Anterior cingulate cortex (tissue), 58 donors: ENCODE measurements at places on chromosomes 16 and 17.

DNA sequence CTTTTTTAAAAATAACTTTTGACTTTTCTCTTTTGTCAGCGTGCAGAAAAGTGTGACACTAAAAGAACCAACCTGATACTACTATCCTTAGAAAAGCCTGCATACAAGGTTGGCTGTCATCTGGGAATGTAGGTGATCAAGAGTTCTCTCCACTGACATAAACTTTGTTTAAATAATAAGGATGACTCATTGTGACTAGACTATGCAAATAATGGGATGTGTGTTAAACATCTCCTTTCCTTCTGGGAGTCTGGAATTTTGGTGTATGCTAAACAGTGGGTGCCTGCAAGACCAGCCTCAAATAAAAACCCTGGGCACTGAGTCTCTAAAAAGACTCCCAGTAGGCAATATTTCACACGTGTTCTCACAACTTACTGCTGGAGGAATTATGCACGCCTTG, 373.4 kb downstream of the CNTNAP4 start:
- DNase-seq: no peak

GRCh38 chr17:61591930-61592329, 911 bp upstream of the NACA2 start:
- no peak for DNase-seq

DNA sequence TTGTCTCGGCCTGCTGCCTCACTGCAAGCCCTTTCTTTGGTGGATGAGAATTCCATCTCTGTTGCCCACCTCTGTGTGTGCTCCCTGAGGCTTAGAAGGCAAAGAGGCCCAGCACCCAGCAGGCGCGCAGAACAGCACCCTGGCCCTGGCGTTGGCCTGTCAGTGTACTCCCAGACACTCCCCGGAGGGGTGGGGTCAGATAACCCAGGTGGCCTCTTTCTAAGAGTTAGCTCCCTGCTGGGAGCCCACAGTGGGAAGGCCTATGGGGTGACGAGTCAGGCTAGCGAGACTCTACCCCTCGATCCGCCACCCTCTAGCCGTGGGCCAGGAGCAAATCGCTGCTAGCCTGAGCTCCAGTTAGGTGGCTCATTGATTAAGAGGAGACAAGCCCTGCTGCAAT, 38.1 kb downstream of the SRL start:
- DNase-seq: no peak

DNA sequence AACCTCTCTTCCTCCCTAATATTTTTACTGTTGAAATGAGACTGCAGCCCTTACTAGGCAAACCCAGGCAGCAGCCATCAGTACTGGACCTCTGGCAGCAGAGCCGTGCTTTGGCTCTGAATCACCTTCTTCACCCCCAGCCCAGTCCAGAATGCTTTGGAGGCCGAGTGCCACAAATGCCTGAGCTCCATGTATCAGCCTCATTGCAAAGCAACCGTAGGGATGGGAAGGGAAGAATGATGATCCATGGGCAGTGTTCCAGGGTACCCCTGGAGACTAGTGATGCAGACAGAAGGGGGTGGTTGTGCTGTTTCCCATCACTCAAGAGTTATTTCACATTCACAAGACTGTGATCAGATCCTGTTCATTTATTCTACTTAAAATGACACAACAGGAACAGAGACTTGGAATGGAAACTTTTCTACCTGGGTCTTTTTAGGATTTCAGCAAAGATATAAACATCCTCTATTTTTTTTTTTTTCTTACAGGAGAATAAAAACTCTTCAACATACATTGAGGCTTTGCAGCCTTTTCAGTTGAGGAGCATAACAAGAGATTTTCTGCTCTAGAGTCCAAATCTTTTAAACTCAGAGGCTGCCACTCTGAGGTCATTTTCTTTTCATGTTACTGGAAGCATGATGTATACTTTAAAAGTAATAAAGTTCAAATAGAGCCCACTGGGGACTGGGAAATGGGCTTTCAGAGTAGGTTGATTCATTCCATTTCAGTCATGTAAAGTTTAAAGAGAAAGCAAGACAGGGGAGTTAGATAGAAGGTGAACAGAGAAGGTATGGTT, 138.3 kb downstream of the KCNJ2 start:
- DNase-seq: no peak

GRCh38 chr17:19244781-19245180, 7.6 kb downstream of the EPN2 start:
- DNase-seq: no peak

- no peak for DNase-seq
Observed at GRCh38 chr16:55470533-55471371, 8.2 kb upstream of the MMP2 start.

DNA sequence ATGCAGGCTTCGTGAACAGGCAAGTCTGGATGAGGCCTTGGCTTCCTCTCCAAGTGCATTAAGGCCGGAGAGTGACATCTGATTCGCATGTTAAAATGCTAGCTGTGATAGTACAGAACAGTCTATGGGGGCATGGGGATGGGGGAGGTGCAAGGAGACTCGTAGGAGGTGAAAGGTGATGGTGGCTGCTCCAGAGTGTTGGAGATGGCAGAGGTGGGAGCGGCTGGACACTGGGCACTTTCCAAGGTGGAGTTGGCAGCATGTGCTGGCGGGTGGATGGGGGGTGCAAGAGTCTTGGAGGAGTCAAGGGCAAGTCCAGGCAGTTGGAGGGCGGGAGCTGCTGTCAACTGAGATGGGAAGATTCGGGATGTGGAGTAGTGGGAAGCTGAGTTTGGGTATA, 350.9 kb upstream of the TNRC6C start:
- DNase-seq: no peak

- DNase-seq: no peak
Observed at GRCh38 chr16:1290860-1291575, 18.4 kb upstream of the UBE2I start.

- no peak for DNase-seq
Observed at GRCh38 chr17:82053556-82054263, 2.0 kb downstream of the GPS1 start.

GRCh38 chr17:37642681-37643080, 565 bp downstream of the DDX52 start:
- DNase-seq: no peak

DNA sequence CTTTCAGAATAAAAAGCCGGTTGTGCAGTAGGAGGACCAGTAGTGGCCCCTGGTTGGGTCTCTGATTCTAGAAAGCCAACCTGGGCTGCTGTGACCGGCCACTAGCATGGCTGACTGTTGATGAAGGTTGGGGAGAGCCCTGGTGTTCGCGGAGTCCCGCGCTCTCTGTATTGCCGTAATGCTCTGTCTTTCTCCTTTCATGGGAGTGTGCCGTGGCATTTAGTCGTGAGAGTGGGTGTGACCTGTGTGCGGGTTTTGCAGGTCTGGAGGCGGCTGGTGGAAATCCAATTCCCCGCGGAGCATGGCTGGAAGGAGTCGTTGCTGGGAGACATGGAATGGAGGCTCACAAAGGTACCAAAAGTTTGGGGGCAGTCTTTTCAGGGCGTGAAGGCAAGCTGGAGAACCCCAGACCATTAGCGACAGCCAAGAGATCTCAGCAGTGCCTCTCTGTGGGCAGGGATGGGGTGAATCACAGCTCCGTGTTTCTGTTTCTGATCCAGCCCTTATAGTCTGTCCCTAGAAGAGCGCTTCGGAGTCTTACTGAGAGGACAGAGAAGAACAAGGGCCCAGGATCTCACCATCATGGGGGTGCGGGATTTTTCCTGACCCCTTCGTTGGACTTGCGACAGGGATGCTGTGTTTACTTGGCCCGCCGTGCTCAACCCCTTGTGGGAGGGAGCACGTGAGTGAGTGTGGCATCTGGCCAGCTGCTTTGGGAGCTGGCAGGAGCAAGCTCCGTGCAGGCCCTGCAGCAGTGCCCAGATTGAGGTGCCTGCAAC, 56.5 kb downstream of the RNF213 start:
- DNase-seq: peak; percentile 6

DNA sequence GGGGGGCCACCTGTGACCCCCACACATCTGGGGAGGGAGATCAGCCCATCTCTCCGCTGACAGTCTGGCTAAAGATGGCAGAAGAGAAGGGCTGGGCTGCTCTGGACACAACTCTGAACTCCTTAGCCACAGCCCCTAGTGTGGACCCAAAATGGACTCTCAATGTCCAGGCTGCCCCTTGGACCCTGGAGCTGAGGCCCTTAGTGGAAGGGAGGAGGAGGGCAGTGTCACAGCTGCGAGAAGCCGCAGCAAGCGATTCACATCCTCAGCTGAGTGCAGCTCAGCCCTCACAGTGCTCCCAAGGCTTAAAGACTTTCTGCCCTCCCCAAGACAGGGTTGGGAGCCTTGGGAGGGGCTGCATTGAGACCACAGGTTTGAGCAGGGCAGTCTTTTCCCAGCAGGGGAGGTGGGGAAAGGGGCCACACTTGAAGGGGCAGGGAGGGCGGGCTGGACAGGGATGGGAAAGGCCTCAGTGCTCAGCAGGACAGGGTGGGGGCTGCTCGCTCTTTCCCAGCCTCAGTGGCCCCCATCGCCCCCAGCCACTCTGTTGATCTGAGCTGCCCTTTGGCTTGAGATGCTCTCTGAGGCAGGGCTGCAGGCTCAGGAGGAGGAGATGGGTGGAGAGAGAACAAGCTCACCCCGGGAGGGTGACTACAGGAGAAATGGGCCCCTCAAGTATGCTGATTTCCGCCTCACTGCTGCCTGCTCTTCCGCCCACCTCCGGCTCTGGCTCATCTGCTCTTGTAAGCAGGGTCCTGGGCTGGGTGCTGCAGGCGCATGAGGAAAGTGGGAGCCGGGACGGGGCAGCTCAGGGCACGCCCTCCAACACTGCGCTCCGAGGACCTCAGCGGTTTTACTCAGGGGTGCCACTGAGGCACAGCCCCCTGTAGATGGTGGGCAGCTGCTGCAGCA, 50.9 kb upstream of the MTSS2 start:
- DNase-seq: no peak

GRCh38 chr17:58513267-58513964, 1.0 kb downstream of the MTMR4 start:
- peak; percentile 58 for DNase-seq

DNA sequence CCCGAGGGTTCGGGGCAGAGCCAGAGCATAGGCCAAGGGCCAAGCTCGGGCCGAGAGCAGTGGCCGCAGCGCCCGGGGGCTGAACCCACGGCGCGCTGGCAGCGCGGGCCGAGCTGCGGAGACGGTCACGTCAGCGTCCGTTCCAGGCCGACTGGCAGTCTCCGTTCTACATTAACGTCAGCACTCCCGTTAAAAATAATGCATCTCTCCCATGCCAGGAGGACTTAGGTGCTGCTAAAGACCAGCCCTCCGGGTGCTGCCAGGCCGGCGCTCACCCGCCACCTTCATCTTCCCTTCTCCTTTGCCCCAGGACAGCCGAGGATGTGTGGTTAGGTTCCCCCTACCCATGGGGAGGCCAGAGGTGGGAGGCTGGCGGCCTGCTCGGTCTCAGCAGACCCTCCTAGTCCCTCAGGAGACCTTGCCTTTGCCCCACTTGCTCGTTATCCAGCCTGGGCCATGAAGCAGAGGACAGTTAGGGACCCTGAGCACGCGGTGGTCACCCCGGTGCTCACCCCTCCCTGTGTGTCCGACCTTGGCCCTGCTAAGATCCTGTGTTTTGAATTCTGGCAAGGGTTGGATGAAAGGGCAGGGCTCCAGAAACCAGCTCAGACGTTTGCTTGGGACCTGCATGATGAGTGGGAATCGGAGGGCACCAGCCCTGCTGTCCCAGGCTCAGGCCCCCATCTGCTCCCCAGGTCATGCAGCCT, 572 bp downstream of the MPG start:
- DNase-seq: no peak

- DNase-seq: no peak
Observed at GRCh38 chr16:30356401-30357084, 1.4 kb upstream of the CD2BP2 start.

DNA sequence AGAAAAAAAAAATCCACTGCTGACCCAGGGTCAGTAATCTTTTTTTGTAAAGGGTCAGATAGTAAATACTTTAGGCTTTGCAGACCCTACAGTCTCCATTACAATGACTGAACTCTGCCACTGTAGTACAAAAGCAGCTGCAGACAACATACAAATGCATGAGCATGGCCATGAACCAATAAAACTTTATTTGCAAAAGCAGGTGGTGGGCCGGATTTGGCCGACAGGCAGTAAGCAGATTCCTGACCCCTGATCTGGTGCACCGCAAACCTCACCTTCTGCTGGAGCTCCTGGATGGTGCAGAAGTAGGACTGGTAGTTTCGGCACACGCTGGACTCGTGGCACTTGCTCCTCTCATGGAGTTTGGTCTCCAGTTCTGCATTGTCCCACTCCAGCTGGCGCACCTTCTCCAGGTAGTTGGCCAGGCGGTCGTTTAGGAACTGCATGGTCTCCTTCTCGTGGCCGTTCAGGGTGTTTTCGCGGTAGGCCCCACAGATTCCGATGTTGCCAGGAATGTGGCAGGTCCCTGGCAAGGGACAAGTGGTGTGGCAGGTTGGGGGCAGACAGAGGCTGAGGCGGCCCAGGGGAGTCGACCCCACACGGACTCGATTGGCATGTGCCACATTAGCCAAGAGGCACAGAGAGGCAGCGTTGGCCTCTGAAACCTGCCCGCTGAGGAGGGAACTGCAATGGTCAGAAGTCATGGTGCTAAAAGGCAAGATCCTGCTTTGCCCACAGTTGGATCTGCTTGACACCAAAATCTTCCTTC, 13.1 kb downstream of the KRT37 start:
- DNase-seq: no peak

DNA sequence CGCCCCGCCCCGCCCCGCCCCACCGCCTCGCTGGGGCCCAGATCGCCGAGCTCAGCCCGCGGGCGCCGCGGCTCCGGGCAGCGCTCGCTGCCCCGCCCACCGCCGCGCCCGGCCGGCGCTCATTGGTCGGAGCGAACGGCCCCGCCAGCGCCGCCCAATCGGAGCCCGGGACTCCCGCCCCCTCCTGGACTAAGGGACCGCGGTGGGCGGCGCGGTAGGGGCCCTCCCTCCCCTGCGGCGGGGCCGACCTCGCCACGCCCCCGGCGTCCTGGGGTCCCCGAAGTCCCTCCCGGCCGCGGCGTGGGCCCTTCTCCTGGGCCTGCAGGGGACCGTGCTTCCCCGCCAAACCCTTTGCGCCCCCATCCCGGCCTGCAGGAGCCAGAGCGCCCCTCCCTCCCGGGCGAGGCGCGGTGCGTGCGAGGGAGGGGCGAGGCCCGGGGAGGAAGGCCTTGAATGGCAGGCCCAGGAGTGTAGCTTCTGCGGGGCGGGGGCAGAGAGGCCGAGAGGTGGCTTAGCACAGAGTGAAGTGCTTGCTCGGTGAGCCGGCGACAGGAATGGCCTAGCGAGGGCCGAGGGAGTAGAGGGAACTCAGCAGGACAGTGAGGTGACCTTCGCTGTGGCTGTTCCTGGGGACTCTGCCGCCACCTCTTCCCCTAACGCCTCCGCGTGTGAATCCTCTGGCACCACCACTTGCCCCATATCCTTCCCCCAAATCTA, at the start of gene CAMKK1:
Gene CAMKK1 (minus strand): TSS at position 51 of the 717 bp plus-strand sequence. CDS start 7,366 bp downstream, outside the sequence.
- DNase-seq: peak; percentile 72

DNA sequence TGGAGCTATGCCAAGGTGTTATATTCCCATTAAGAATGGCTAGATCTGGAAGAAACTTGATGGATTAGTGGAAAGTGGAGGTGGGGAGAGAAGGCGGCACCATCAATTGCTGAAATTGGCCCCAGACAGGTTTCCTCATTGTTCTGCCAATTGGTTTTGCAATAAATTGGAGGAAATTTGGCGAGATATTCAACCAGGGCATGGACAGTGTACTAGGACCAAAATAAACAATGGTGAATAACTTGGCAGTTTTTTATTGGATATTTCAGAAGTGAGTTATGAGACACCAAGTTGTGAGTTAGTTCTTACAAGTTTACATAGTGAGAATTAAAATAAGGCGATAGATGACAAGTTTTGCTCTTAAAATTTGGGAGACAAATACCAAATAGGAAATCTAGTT, 41.1 kb upstream of the SOX9 start:
- no peak for DNase-seq
